ENCODE measurements at places on chromosomes 4 and X. TPM values are rescaled to one million over a fixed set of nuclear protein-coding genes. Genes with fewer than 3 reads are reported as not detected.

Gene TMPRSS11B
- total RNA-seq = not detected

Gene HSFX4
- total RNA-seq = not detected

Gene TMEM131L
- 5.8 TPM for total RNA-seq

Gene CDX4
- total RNA-seq = not detected

Gene SH3RF1
- 31.9 TPM for total RNA-seq

Gene ETNPPL
- not detected for total RNA-seq

Gene SORBS2
- 3.1 TPM for total RNA-seq

Gene SH3D19
- 18.4 TPM for total RNA-seq

Gene CXCL9
- total RNA-seq = not detected

Gene GC
- not detected for total RNA-seq

Gene ARHGEF6
- 9.4 TPM for total RNA-seq

Gene CLDN34
- not detected for total RNA-seq

Gene MAGEB10
- not detected for total RNA-seq

Gene DSPP
- total RNA-seq = not detected

Gene HERC5
- total RNA-seq = 2.7 TPM

Gene RAB9B
- 3.2 TPM for total RNA-seq

Gene ESX1
- total RNA-seq = not detected

Gene GDPD2
- total RNA-seq = not detected

Gene WNK3
- total RNA-seq = 0.87 TPM

Gene F9
- not detected for total RNA-seq

Gene TMEM35A
- total RNA-seq = 3.8 TPM

Gene ETDB
- not detected for total RNA-seq

Gene CT83
- not detected for total RNA-seq

Gene GAGE12E
- not detected for total RNA-seq

Gene TMEM129
- 43.9 TPM for total RNA-seq

Gene CXCL8
- total RNA-seq = 6.3 TPM

Gene PACRGL
- 28.4 TPM for total RNA-seq

Gene MAMLD1
- total RNA-seq = 0.44 TPM

Gene SLC6A8
- 7.0 TPM for total RNA-seq

Gene POU3F4
- total RNA-seq = not detected

Gene SGMS2
- 96.4 TPM for total RNA-seq

Gene ZNF711
- 0.87 TPM for total RNA-seq

Gene OPHN1
- total RNA-seq = 12.1 TPM

Gene VCX2
- not detected for total RNA-seq

Gene GAGE12J
- not detected for total RNA-seq

Gene HSFX3
- total RNA-seq = not detected

Gene ADH6
- not detected for total RNA-seq

Gene FRAS1
- 1.3 TPM for total RNA-seq

Gene CSAG3
- not detected for total RNA-seq

Gene DMRTC1B
- not detected for total RNA-seq

Gene PFKFB1
- total RNA-seq = not detected

Gene STPG2
- total RNA-seq = not detected

Gene NOX1
- not detected for total RNA-seq

Gene HPSE
- 0.75 TPM for total RNA-seq
